ENCODE measurements at places on chromosomes 1 and 21.

DNA sequence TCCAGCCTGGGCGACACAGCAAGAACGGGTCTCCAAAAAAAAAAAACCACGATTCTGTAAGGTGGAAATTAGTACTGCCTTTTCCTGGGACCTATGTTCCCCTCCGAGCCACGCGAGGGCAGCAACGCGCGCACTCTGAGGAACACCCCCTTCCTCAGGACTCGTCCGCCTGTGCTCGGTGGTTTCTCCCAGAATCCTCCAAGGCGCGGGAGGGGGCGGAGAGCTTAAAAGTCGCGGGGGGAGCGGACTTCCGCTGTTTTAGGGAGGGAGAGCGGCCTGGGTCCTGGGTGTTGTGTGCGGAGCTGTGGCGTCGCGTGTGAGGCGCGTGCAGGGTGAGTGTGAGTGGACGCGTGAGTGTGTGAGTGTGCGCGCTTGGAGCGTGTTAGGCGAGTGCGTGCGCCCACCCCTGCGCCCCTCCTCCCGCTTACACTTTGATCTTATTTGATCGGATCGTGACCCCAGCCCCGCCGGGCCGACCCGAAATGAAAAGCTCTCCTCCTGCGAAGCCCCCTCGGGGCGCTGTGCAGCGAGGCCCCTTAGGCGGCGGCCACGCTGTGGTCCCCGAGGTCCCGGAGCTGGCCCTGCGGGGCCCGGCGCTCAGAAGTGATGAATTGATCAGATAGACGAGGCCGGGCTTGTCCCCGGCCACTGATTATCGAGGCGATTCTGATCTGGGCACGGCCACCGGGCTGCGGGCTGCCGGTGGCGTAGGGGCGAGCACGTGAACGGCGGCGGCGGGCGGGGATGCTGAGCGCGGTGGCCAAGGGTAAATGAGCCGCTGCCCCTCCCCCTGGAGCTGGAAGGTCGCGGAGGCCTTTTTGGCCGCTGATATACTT lies 9.6 kb downstream of the TMEM167B start:
- peak; percentile 93 for DNase-seq

- no peak for DNase-seq
These were observed 10.7 kb downstream of the AKIRIN1 start for GRCh38 chr1:39001516-39002421.

DNA sequence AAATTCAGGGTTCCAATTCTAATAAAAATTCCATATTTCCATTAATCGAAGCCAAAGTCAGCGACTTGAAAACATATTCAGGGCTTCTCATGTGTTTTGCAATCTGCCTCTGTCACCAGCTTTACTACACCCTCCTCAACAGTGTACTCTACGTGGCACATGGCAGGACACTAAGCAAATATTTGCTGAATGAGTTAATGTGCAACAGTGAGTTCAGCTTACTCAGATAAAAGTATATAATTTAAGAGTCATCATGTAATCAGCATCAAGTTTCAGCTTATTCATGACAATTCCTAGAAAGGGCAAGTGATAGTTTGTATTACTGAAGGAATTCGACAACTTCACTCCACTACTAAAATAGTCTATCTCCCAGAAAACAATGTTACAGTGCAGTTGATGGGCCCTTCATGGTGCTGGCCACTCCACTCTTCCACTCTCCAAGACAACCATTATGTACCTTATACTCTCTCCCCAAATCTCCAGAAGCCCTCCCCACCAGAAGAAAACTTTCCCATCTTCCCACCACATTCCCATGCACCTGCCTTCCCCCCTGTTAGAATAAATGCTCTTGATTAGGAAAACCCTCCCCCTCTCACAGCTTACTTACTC lies 97.3 kb downstream of the TTLL7 start:
- DNase-seq, result no peak

- DNase-seq, result no peak
These were observed 216.0 kb downstream of the ZNF326 start for GRCh38 chr1:90210633-90211491.

GRCh38 chr1:69611316-69611715 lies 43.6 kb downstream of the LRRC7 start:
- DNase-seq, result no peak

- DNase-seq, result no peak
These were observed 8.5 kb downstream of the CYP4B1 start for GRCh38 chr1:46807046-46807972.

GRCh38 chr1:58430421-58431275 lies 115.9 kb downstream of the OMA1 start:
- DNase-seq, result no peak

DNA sequence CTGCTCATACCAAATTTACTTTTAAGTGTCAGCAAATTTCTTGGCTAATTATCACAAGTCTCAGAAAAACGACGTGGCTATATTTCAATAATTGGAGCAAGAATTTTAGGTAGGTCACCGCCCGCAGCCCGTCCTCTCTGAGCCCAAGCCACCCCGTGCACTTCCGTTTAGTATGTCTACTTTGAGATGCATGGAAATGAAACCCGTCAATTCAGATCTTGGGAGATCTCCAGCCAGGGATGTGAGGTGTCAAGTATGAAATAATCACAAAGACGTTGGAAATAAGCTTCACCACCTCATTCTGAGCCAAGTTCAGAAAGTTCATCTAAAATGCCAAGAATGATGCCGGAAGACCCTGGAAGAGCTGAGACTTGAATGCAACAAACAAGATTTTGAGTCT lies 132.6 kb upstream of the IRF2BP2 start:
- no peak for DNase-seq

DNA sequence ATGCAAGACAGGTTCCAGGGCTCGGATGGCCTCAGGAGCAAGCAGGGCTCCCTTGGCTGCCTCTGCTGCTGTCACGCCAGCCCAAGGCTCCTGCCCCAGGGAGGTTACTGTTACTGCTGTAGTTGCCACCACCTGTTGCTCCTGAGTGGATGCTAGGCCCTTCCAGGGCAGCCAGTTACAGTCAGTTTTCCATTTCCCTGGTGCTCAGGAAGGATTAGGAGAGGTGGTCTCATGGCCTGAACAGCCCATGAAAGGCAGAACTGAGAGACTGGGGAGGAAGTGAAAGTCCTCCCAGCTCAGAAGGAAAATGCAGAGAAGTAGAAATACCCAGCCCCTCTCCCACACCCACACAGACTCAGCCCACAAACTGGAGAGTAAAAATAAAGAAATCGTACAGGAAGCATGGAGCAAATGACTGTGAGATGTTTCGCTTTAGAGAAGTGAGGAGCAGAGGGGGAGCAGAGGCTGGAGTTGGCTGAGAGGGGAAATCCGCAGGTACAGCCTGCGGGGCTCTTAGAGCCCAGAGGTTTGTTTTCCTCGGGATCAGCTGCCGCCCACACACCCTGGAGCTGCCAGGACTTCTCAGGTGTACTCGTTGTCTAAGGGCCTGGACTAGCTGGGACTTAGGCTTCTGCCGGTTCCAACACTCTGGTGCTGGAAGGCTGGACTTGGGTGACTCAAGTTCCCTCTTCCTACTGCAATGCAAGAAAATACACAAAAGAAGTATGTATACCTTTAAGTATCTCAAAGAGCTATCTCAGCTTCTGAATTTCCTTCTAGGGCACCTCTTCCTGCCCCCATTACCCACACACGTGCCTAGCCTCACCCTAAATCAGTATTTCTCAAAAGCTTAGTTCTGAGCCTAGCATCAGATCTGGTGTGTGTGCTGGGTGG lies 2.3 kb downstream of the IL6R start:
- no peak for DNase-seq

- no peak for DNase-seq
These were observed 10.5 kb upstream of the RNF223 start for GRCh38 chr1:1084372-1085170.

DNA sequence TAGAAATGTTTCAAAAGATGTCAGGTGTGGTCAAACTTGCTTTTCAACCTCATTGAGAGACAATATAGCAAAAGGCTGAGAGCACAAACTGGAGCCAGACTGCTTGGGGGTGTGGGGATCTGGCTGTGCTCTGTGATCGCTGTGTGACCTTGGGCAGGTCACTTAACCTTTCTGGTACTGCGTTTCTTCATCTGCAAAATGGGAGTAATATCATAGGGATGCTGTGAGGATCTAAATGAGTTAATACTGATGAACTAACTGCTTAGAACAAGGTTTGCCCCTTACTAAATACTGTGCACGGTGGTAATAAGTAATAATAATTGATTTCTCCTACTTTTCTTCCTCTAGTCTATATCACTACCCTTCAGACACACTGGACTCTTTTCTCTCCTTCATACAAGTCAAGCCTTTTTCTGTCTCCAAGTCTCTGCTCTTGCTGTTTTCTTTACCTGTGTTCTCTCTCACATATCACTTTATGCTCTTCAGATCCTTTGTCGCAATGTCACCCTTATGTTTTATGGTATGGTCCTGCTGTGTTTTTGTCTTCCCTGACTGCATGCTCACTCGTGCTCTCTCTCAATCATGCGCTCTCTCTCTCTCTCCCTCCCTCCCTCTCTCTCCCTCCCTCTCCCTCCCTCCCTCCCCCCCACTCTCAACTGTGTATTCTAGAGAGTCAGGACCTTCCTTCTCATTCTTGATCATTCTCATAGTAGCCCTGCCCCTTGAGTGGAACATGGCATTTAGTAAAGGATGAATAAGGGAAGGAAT lies 3.3 kb downstream of the MGST3 start:
- no peak for DNase-seq

GRCh38 chr21:45999581-46000181 lies 18.1 kb downstream of the COL6A1 start:
- no peak for DNase-seq

- DNase-seq, result no peak
These were observed at the start of gene HPCA for GRCh38 chr1:32886004-32886827. Gene HPCA (plus strand): TSS chr1:32886491. CDS start chr1:32888899, 2,408 bp downstream.

DNA sequence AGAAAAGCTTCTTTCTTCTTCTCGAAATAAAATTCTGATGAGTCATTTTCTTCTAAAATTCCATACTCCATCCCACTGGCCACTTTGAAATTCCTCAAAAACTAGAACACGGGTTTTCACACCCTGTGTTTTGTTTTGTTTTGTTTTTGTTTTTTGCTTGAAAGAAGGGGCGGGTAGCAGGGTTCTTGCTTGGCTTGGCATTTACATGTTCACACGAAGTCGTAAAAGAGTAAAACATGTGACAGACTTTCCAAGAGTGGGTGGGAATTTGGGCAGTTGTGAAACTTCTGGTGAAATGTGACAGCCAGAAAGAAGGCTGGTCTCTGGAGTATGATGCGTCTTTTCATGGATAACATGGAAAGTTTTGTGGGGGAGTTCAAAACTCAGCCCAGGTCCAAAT lies 47.1 kb upstream of the FMN2 start:
- no peak for DNase-seq

DNA sequence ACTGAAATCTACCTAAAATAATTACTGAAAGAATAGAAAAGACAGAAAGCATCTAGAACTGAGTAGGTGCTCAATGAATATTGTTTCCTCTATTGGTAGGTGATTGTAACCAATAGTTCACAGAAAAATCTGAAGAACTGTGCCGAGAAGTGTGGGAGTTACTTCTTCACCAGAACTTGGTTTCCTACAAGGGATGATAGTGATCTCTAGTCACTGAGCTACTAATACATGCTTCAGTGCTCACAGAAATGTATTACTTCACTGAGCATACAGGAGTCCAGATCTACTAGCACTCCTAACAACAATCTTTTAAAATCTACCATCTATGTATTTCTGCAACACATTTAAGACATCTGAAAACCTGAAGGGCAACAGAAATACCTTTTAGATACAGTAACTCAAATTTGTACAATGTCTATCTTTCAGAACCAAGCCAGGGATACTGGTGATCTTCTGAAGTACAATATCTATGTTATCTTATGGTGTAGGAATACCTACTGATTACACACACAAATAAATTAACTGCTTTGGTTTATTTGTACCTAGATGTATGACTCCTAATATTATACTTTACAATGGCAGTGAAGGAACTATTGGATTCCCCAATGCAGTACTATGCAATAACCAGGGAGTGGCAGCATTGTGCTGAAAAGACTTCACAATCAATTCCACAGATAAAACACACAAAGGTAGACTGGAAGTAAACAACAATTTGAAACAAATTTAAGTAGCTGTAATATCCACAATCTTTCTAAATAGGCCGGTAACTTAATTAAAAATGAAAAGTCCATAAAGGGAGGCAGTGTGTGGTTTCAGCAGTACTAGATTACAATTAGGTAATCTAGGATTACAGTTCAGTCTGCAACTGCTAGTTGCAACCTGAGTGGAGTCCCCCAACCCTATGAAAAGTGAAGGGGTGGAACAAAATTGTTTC lies 243.0 kb downstream of the SLC45A1 start:
- DNase-seq, result no peak

DNA sequence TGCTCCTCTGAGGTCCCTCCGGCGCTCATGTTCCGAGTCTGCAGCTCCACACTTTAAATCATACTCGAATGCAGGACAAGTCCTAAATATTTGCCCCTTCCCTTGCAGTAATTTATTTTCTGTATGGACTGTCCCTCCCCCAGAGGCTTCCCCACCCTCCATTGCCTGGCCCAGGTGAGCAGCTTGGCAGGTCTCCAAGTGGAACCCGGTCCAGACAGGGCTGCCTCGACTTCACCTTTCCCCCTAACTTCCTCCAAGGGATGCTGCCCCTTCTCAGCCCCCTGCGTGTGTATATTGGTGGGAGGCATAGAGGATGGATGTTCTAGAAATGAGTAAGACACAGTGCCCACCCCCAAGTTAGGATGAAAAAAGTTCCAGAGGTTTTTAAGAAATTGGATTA lies 5.4 kb upstream of the OPTC start:
- DNase-seq, result no peak

DNA sequence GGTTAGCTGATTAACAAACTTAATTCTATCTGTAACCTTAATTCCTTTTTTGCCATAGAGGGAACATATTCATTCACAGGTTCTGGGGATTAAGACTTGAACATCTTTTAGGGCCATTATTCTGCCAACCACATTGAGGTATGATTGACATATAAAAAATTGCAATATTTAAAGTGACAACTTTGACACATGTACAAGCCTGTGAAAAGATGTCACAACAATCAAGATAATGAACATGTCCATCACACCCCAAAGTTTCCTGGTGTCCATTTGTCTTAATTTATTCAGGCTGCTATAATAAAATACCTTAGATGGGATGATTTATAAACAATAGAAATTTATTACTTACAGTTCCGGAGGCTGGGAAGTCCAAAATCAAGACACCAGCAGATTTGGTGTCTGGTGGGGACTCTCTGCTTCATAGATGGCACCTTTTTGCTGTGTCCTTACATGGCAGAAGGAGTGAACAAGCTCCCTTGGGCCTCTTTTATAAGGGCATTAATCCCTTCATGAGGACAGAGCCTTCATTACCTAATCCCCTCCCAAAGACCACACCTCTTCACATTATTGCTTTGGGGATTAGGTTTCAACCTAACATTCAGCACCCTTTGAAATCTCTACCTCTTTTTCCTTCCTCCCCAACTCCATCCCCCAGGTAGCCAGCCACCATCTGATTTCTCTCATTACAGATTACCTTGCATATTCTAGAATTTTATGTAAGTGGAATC lies 33.0 kb upstream of the TP53BP2 start:
- DNase-seq, result no peak

All from activated CD4-positive, CD25-positive, alpha-beta regulatory T cell treated with anti-CD3 and anti-CD28 coated beads, Interleukin-2, amount 50 U/mL, for 72 hours (primary cell).